Activated CD4-positive, alpha-beta T cell treated with anti-CD3 and anti-CD28 coated beads, Interleukin-2, amount 10 ng/mL, durations not matched to agents 7 days and 5 days (primary cell): ENCODE measurements at places on chromosomes 3 and 15. TPM values are rescaled to one million over a fixed set of nuclear protein-coding genes. Genes with fewer than 3 reads are reported as not detected.

DNA sequence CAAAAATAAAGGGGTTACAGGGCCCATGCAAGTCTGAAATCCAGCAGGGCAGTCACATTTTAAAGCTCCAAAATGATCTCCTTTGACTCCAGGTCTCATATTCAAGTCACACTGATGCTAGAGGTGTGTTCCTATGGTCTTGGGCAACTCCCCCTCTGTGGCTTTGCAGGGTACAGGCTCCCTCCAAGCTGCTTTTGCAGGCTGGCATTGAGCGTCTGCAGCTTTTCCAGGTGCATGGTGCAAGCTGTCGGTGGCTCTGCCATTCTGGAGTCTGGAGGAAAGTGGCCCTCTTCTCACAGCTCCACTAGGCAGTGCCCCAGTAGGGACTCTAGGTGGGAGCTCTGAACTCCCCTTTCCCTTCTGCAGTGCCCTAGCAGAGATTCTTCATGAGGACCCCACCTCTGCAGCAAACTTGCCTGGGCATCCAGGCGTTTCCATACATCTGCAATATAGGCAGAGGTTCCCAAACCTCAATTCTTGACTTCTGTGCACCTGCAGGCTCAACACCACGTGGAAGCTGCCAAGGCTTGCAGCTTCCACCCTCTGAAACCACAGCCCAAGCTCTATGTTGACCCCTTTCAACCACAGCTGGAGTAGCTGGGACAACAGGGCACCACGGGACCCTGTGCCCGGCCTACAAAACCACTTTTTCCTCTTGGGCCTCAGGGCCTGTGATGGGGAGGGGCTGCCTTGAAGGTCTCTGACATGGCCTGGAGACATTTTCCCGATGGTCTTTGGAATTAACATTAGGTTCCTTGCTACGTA is 80.1 kb upstream of the PLSCR5 start:
- no peak for DNase-seq

DNA sequence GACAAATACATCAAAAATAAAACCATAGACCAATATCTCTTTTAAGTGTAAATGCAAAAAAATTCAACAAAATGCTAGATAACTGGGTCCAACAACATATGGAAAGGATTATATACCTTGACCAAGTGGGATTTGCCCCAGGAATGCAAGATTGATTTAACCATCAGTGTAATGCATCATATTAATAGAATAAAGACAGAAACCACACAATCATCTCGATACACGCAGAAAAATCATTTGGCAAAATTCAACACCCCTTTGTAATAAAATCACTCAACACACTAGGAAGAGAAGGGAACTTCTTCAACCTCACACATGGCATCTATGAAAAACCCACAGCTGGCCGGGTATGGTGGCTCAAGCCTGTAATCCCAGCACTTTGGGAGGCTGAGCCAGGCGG is 19.5 kb downstream of the GREM1 start:
- DNase-seq: no peak

DNA sequence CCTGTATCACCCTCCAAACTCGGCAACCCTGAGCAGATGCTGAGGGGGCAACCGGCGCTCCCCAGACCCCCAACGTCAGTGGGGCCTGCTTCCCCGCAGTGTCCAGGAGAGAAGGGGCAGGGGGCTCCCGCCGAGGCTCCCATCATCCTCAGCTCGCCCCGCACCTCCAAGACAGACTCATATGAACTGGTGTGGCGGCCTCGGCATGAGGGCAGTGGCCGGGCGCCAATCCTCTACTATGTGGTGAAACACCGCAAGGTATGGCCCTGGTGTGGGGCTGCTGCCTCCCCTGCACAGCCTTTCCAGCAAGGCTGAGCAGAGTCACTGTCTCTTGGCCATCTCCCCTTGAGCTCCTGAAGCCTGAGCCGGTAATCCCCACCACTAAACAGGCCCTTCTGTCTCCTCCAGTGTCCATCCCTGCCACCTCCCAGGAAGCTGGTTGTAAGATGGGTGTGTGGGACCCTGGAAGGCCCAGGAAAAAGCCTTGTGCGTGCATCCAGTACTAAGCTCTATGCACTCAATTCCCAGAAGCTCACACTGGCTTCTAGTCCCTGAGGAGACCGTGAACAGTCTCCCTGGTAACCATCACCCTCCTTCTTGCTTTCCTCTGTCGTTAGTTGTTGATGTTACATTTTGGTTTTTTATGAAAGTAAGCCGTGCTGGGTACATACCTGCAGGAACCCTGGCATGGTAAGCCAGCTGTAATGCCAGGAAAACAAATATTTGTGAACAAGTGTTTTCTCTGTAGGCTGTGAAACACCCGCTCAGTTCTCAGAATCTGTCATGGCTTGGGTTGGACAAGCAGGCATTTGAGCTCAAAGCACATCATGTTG is 63.3 kb downstream of the BOC start:
- no peak for DNase-seq

GRCh38 chr15:98330258-98330657 is 318.1 kb upstream of the IGF1R start:
- DNase-seq: no peak

GRCh38 chr3:69764861-69765260 is 25.6 kb downstream of the MITF start:
- DNase-seq: no peak

- peak; percentile 54 for DNase-seq
Observed at GRCh38 chr15:99014803-99015697, 7.5 kb upstream of the PGPEP1L start.

Gene STRIT1
- total RNA-seq: not detected

Gene RETNLB
- not detected for total RNA-seq

Gene FAH
- 23.3 TPM for total RNA-seq

Gene CCR8
- 1.9 TPM for total RNA-seq

Gene MITF
- total RNA-seq: 0.10 TPM
